ENCODE measurements at places on chromosomes 7 and 10. TPM values are rescaled to one million over a fixed set of nuclear protein-coding genes. Genes with fewer than 3 reads are reported as not detected.

SORBS1 gene
- 23.0 TPM for total RNA-seq

NRP1 gene
- total RNA-seq = 143 TPM

ZP3 gene
- total RNA-seq = 7.5 TPM

PLXNA4 gene
- total RNA-seq = 8.4 TPM

GNGT1 gene
- total RNA-seq = not detected

DLX5 gene
- total RNA-seq = not detected

ACTL6B gene
- total RNA-seq = not detected

THSD7A gene
- 5.1 TPM for total RNA-seq

OR9A2 gene
- total RNA-seq = not detected

IFIT1B gene
- not detected for total RNA-seq

MYL7 gene
- total RNA-seq = not detected

HMX2 gene
- total RNA-seq = not detected

DGKI gene
- total RNA-seq = 0.57 TPM

SLC35G1 gene
- 2.9 TPM for total RNA-seq

C10orf62 gene
- not detected for total RNA-seq

- peak overlapping the region; percentile 74 for H3K27ac ChIP-seq
- peaks cover 22% of the 10 kb centered on the region for H3K4me1 ChIP-seq
- H3K36me3 ChIP-seq = peaks cover 4% of the 10 kb centered on the region
- no peak overlapping the region for H3K4me3 ChIP-seq
- H3K27me3 ChIP-seq = no peaks in the 10 kb centered on the region
- DNase-seq = peak; percentile 83
Measured at GRCh38 chr10:101986624-101986971, 69.4 kb downstream of the ARMH3 start.

GRCh38 chr7:106152313-106152665 is 40.2 kb upstream of the SYPL1 start:
- DNase-seq = no peak
- no peak overlapping the region for H3K27ac ChIP-seq
- peaks cover 11% of the 10 kb centered on the region for H3K4me1 ChIP-seq
- H3K27me3 ChIP-seq = no peaks in the 10 kb centered on the region
- H3K4me3 ChIP-seq = no peak overlapping the region

- H3K36me3 ChIP-seq = no peaks in the 10 kb centered on the region
- no peak for DNase-seq
- peaks cover 87% of the 10 kb centered on the region for H3K4me1 ChIP-seq
- no peak overlapping the region for H3K4me3 ChIP-seq
- no peak overlapping the region for H3K27ac ChIP-seq
Measured at GRCh38 chr7:55565681-55566080, 6.6 kb downstream of the VOPP1 start.

DNA sequence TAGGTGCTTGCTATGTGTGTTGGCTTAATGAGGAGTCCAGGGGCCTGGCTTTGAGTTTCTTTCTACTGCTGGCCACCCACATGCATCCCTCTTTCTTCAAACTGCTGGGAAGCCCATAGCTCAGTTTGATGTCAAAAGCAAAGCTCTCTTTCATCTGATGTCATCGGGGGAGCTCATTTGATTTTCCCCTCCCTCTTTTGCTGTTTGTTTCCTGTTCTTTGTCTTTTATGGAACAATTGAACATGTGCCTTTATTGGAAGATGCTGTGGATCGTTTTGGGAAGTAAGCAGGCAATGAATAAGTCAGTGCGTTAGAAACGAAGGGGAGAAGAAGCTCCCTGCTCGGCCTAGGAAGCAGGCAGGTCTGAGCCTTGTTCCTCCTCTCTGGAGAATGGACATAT is 140.7 kb downstream of the GRK5 start:
- H3K27me3 ChIP-seq = no peaks in the 10 kb centered on the region
- H3K27ac ChIP-seq = peak overlapping the region; percentile 64
- H3K4me1 ChIP-seq = peaks cover 44% of the 10 kb centered on the region

DNA sequence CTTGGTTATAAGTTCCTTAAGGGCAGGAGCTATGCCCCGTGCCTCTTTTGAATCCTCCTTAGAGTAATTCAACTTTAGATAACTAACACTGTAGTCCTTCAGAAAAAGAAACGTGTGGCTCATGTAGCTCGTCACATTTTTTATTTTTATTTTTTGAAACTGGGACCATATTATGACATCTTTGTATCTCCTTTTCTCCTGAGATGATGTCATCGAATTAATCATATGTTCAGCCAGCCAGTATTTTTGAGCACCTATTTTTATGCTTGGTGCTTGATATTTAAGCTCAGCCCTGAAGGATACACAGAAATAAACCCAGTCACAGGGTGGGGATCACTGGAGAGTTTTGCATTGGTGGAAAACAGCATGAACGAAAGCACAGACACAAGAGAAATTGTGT is 22.6 kb upstream of the CELF2 start:
- no peaks in the 10 kb centered on the region for H3K27me3 ChIP-seq
- no peaks in the 10 kb centered on the region for H3K36me3 ChIP-seq
- H3K27ac ChIP-seq = no peak overlapping the region
- DNase-seq = no peak
- H3K4me3 ChIP-seq = no peak overlapping the region

- H3K27ac ChIP-seq = no peak overlapping the region
- no peak overlapping the region for H3K4me3 ChIP-seq
- no peaks in the 10 kb centered on the region for H3K27me3 ChIP-seq
- H3K4me1 ChIP-seq = no peaks in the 10 kb centered on the region
- H3K36me3 ChIP-seq = no peaks in the 10 kb centered on the region
- no peak for DNase-seq
Measured at GRCh38 chr7:88835147-88835728, 39.7 kb upstream of the TEX47 start.

DNA sequence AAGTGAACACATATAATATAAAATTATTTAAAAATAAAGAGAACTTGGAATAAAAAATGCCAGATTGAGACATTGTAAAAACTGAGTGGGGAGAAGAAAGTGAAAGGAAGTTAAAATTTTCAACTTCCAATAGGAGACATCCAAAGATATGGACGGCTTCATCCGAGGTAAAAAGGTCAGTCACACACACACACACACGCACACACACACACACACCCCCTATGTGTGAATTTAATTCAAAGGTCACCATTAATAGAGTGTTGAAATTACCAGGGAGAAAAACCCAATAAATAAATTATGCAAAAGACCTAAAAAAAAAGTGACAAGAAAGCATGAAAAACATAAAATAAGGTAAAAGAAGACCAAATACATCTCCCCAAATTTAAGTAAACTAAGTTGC is 131.0 kb upstream of the DNAJB12 start:
- no peaks in the 10 kb centered on the region for H3K27me3 ChIP-seq
- no peaks in the 10 kb centered on the region for H3K36me3 ChIP-seq
- no peak overlapping the region for H3K27ac ChIP-seq

GRCh38 chr10:72976886-72977285 is 22.3 kb upstream of the PLA2G12B start:
- H3K36me3 ChIP-seq = no peaks in the 10 kb centered on the region
- no peak overlapping the region for H3K27ac ChIP-seq
- no peaks in the 10 kb centered on the region for H3K4me1 ChIP-seq
- H3K4me3 ChIP-seq = no peak overlapping the region
- DNase-seq = no peak
- H3K27me3 ChIP-seq = no peaks in the 10 kb centered on the region

GRCh38 chr7:55520426-55521140 is 51.7 kb downstream of the VOPP1 start:
- no peak overlapping the region for H3K4me3 ChIP-seq
- no peaks in the 10 kb centered on the region for H3K27me3 ChIP-seq
- H3K27ac ChIP-seq = peak overlapping the region; percentile 77

DNA sequence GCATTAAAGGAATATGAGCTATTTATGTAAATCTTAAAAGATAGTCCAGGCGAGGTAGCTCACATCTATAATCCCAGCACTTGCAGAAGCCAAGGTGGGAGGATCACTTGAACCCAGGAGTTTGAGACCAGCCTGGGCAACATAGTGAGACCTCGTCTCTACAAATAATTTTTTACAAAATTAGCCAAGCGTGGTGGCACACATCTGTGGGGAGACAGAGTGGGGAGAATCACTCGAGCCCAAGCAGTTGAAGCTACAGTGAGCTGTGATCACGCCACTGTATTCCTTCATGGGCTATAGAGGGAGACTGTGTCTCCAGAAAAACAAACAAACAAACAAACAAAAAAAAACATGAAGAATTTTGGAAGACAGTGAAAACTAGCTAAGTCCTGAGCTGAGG is 28.4 kb downstream of the HERC4 start:
- H3K27ac ChIP-seq = no peak overlapping the region
- no peaks in the 10 kb centered on the region for H3K27me3 ChIP-seq
- H3K4me3 ChIP-seq = no peak overlapping the region
- H3K4me1 ChIP-seq = peaks cover 13% of the 10 kb centered on the region

GRCh38 chr7:28036696-28037095 is 143.9 kb downstream of the JAZF1 start:
- H3K27me3 ChIP-seq = no peaks in the 10 kb centered on the region
- no peak overlapping the region for H3K27ac ChIP-seq
- H3K36me3 ChIP-seq = no peaks in the 10 kb centered on the region
- no peak overlapping the region for H3K4me3 ChIP-seq

GRCh38 chr7:24356718-24357386 is 72.9 kb downstream of the NPY start:
- no peak overlapping the region for H3K27ac ChIP-seq
- H3K4me1 ChIP-seq = no peaks in the 10 kb centered on the region
- H3K4me3 ChIP-seq = no peak overlapping the region
- no peaks in the 10 kb centered on the region for H3K27me3 ChIP-seq

GRCh38 chr10:114046087-114046458 is 2.4 kb downstream of the ADRB1 start:
- H3K36me3 ChIP-seq = no peaks in the 10 kb centered on the region
- DNase-seq = no peak
- peak overlapping the region; percentile 69 for H3K27ac ChIP-seq
- H3K27me3 ChIP-seq = peaks cover 27% of the 10 kb centered on the region
- peak overlapping the region; percentile 52 for H3K4me3 ChIP-seq

DNA sequence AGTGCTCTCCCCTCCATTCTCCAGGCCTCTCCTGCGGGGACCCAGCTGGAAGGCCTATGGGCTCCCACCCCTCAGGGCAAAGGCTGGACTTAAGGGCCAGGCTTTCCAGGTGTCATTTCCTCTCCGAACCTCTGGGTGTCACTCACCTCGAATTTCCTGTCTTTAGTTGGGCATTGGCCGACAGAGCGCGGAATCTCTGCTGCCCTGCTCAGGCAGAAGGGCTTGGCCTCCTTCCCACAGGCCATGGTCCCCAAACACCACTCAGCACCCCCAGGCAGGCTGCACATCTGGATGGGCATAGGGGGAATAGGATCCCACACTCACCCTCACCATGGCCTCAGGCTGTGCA is 212.9 kb downstream of the CCSER2 start:
- no peak overlapping the region for H3K27ac ChIP-seq
- no peaks in the 10 kb centered on the region for H3K27me3 ChIP-seq
- H3K4me1 ChIP-seq = peaks cover 18% of the 10 kb centered on the region
- no peaks in the 10 kb centered on the region for H3K36me3 ChIP-seq
- no peak overlapping the region for H3K4me3 ChIP-seq
- DNase-seq = no peak

DNA sequence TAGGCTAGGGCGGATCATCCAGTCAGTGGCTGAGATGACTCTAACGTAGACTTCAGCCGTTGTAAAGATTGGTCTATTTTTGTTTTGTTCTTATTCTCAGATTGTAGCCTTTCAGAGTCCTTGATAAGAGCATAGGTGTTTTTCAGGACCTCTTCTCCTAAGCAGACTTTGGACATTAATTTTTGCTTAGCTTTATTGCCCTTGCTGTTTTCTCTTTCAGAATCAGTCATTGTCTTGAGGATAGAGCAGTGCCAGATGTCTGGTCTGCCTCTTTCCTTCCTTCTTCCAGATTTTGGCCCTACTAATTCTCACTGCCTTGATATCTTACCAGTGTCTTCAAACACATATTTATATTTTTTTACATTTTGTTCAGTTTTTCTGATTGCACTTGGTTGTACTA is 49.5 kb downstream of the C1GALT1 start:
- no peak for DNase-seq
- H3K36me3 ChIP-seq = no peaks in the 10 kb centered on the region
- H3K4me3 ChIP-seq = no peak overlapping the region
- H3K4me1 ChIP-seq = no peaks in the 10 kb centered on the region
- H3K27ac ChIP-seq = no peak overlapping the region

- H3K27me3 ChIP-seq = no peaks in the 10 kb centered on the region
- peaks cover under 1% of the 10 kb centered on the region for H3K36me3 ChIP-seq
- no peak for DNase-seq
- no peak overlapping the region for H3K4me3 ChIP-seq
Measured at GRCh38 chr7:104124893-104125477, 82.8 kb downstream of the ORC5 start.

GRCh38 chr10:86753051-86753450 is 3.4 kb upstream of the BMPR1A start:
- no peak overlapping the region for H3K4me3 ChIP-seq
- DNase-seq = no peak
- peaks cover 91% of the 10 kb centered on the region for H3K27me3 ChIP-seq
- H3K36me3 ChIP-seq = no peaks in the 10 kb centered on the region

- H3K4me1 ChIP-seq = no peaks in the 10 kb centered on the region
- no peaks in the 10 kb centered on the region for H3K36me3 ChIP-seq
- H3K27me3 ChIP-seq = no peaks in the 10 kb centered on the region
- H3K27ac ChIP-seq = no peak within 1 kb of the TSS
Measured at GRCh38 chr10:104085801-104086400, at the start of gene COL17A1. Gene COL17A1 (minus strand): TSS chr10:104085880. CDS start chr10:104080673, 5,207 bp downstream.

DNA sequence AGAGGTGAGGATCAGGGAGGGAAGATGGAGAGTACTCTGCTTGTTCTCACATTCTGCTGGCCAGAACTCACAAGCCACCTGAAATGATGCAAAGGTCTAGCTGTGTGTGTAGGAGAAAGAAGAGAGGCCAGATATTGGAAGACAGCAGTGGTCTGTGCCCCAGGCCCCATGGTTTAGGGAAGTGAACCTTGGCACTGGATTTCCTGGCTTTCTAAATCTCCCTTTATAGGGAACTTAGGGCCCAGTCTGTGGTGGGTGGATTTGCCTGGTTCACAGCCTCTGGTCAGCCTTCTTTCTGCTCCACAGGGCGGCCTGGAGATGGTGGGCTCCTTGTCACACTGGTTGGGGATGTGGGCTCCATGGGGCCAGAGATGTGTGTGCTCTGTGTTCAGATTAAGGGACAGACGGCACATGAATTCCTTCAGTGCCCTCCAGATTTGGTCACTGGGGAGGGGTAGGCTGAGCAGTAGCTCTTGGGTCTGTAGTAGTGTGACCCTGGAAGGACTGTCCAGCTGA is 9.5 kb upstream of the SH2D4B start:
- H3K27me3 ChIP-seq = no peaks in the 10 kb centered on the region
- peaks cover 9% of the 10 kb centered on the region for H3K4me1 ChIP-seq
- no peak overlapping the region for H3K27ac ChIP-seq
- H3K36me3 ChIP-seq = no peaks in the 10 kb centered on the region
- DNase-seq = no peak
- H3K4me3 ChIP-seq = no peak overlapping the region

- peak overlapping the region; percentile 81 for H3K27ac ChIP-seq
- H3K4me3 ChIP-seq = peak overlapping the region; percentile 80
- DNase-seq = no peak
- no peaks in the 10 kb centered on the region for H3K27me3 ChIP-seq
- H3K4me1 ChIP-seq = peaks cover 80% of the 10 kb centered on the region
Measured at GRCh38 chr7:2404714-2405119, 1.3 kb downstream of the CHST12 start.

- H3K4me3 ChIP-seq = no peak overlapping the region
- H3K27me3 ChIP-seq = no peaks in the 10 kb centered on the region
- no peak overlapping the region for H3K27ac ChIP-seq
- peaks cover 32% of the 10 kb centered on the region for H3K36me3 ChIP-seq
- no peak for DNase-seq
Measured at GRCh38 chr10:1134156-1134555, 78.0 kb downstream of the WDR37 start.
